ENCODE measurements at places on chromosomes 3 and 15.
A peak's percentile ranks its signal among the peaks of the same experiment; 100 is the strongest.

- DNase-seq: no peak
Observed at GRCh38 chr3:18245721-18246120, 179.4 kb downstream of the SATB1 start.

DNA sequence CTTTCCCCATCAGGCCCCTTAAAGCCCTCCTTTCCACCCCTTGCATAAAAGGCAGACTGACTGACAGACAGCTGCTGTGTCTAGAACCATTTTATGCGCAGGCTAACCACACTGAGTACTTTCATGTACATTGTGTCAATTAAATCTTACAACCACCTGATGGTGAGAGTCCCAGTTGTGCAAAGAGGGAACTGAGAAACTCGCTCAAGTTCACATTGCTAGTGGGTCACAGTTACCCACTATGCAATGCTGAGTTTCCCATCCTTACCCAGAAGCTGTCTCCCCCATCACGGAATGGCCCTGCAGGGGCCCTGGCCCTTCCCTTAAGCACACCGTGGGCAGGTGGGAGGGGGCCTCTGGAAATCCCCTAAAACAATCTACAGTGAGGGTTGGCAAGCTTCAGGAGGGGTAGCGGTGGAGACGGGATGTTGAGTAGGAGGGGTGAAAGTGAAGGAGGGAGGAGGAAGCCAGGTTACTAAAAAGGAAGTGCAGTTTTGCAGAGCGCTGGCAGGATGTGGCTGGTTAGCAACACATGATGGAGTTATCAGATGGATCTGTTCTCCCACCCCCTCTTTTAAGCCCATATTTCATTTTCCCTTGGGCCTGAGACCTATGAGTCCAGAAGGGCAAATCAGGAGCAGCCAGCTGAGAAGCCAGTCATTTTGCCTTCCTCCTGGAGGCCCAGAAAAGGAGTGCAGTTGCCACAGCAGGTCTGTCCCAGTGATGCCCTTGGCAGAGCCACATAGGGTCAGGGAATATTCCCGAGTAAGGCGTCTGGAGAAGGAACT lies 30.0 kb downstream of the STARD5 start:
- peak; percentile 80 for DNase-seq

- no peak for DNase-seq
Observed at GRCh38 chr15:26572602-26573350, 200.1 kb downstream of the GABRB3 start.

- no peak for DNase-seq
Observed at GRCh38 chr3:12303993-12304392, 15.1 kb downstream of the PPARG start.

- no peak for DNase-seq
Observed at GRCh38 chr15:44010089-44010488, 183.3 kb downstream of the WDR76 start.

- no peak for DNase-seq
Observed at GRCh38 chr3:14138109-14138877, 13.4 kb downstream of the TMEM43 start.

DNA sequence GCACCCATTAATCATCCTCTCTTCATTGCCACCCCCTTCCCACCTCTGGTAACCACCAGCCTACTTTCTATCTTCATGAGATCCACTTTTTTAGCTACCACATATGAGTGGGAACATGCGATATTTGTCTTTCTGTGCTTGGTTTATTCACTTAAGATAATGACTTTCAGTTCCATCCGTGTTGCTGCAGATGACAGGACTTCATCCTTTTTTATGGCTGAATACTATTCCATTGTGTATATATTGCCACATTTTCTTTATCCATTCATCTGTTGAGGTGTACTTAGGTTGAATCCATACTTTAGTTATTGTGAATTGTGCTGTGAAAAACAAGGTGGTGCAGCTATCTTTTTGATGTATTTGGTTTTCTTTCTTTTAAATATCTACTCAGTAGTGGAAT lies 53.3 kb upstream of the NR2C2 start:
- no peak for DNase-seq

- DNase-seq: no peak
Observed at GRCh38 chr3:114034787-114035545, 21.4 kb downstream of the CCDC191 start.

DNA sequence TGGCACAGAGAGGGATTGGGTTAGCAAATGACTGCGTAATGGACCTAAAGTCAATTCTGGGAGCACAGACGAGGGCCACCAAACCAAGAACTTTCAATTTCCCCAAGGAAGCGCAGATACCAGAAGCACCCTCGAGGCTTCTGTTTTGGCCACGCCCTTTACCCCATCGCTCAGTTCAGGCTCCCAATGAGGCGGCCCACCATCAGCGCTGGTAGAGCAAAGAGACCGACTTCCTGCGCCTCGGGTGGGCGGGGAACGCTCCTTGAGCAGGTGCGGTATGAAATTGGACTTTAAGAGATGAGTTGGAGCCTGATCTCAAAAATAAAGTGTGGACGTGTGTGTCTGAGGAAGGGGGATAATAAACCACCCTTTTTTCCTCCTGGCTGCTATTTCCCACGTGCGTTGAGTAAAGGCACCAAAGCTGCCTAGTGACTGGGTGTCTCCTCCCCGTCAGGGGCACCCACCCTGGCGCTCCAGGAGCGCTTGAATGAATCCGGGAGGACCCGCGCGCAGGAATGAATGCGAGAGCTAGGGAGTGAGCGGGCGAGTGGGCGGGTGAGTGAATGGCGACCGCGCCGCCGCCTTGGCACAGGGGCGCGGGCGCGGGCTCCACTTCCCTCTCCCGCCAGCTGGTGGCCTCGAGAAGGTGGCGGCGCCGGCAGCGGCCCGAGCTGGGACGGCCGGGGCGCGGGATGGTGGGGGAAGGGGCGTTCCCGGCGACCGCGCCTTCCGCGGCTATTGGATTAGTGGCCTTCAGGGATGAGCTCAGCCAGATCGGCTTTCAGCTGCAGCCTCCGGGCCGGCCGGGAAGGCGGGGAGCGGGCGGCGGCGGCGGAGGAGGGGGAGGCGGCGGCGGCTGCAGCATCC lies at the start of gene SPSB4:
TSS of gene SPSB4 (plus strand) at position 772 of the 867 bp plus-strand sequence. CDS start 14,758 bp downstream, outside the sequence.
- no peak for DNase-seq

- DNase-seq: no peak
Observed at GRCh38 chr3:123424999-123425712, 23.7 kb downstream of the ADCY5 start.

DNA sequence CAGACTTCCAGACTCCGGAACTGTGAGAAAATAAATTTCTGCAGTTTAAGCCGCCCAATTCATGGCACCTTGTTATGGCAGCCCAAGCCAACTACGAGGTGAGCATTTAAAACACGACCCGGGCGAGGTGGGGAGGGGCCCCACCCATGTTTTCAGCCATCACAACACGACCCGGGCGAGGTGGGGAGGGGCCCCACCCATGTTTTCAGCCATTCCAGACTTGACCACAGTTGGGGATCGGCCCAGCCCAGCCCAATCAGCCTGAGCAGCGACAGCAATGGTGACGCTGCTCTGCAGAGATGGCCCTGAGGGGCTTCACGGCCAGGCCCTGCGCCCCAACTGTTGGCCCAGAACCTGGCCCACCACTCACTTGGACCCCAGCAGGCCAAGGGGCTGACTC lies 93.1 kb downstream of the ATP10A start:
- no peak for DNase-seq

DNA sequence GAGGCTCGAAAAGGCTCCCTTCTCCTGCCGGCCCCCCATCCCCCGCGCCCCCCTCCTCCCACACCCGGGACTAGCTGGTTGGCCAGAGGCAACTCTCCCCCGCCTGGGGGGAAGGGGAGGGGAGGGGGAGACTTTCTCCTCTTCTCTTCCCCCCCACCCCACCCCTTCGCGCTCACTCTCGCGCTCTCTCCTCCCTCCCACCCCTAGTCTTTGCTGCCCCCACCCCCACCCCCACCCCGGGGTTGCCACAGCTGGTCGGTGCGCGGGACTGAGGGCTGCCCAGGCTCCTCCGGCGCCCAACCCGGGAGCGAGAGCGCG lies 710 bp downstream of the MECOM start:
- DNase-seq: no peak

DNA sequence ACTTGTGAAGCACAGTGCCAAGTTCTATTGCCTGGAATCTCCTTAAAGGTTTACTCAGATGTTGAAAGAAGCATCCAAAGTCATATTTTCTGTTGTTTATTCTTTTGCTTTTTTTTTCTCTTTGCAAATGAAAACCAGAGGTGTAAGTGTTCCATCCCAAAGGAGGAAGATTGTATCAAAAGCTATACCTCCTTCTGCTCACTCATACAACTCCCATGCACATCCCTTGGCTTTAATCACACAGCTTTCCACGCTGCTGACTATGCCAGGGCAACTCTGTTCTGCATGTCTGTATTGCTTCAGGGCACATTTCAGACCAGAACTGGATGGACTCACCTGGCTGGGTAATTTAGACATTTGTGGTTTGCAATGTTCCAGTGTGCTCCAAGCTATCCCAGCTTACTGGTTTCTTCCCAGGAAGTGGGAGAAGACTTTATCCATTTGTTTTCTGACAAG lies 399.6 kb upstream of the TBL1XR1 start:
- DNase-seq: no peak

- no peak for DNase-seq
Observed at GRCh38 chr3:62125380-62125779, 248.0 kb downstream of the FEZF2 start.

DNA sequence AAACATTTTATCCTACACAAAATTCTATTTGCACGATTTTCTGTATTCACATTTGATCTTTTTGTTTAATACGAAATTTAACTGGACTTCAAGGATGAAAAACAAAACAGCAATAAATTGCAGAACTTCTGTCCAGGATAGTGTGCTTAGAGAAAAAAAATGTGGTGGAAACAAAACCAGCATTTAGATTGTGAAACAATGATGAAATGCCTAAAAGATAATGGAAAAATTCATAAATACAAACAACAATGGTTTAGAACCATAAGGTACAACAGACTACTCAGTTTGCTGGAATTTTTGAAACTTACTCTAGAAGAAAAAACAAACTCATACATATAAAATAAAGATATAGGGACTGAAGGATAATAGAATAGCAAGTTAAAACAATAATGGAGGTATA lies 234.0 kb downstream of the BCHE start:
- no peak for DNase-seq

DNA sequence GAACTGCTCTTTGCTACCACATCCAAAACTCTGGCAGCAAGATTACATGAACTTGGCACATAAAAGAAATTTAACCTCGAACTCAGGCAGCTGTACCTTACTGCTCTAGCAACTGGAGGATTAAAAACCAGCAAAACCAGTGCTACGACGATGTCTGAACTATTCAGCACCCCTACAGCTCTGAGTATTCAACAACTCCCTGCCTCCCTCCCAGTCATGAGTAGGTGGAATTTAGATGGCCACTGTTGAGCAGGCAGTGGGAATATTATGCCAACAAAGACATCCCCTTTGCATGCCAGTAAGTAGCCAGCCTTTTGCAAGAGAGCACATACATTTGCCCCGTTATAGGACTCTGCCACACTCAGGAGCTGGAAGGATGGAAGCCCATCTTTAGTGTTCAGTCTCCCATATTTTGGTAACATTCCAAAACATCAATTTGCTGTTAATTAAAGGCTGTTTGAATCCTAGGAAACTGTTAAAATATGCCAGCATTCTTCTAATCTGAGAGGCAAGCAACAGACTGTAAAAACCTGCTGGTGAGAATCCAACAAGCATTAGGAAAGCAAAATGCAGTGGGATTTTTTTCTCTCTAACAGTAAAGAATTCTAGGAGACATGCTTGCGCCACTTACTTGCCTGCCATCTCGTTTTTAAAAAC lies 85.4 kb downstream of the ZNF385D start:
- DNase-seq: no peak

GRCh38 chr15:40768521-40769273 lies 1.1 kb upstream of the C15orf62 start:
- no peak for DNase-seq

DNA sequence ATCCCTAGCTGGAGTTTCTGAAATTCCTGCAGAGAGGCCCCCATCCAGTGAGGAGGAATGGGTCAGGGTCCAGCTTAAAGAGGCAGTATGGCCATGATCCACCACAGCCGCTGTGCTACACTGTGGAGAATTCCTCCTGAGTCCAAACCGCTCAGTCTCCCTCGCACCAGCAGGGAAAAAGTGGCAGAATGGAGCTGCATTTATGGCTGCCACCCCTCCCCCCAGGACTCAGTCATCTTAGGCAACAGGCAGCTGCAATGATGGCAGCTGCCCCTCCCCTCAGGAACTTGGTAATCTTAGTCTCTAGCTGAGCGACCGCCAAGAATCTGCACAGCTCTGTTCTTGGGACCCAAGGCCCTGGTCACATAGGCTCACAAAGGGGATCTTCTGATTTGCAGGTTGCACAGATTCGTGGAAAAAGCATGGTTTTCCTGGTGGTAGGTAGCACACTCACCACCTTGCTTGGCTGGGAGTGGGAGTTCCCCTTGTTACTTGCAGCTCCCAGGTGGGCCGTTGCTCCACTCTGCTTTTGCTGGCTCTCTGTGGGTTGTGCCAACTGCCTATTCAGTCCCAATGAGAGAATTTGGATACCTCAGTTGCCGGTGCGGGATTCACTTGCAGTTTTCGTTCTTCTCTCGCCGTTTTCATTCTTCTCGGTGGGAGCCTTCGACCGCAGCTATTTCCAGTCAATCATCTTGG lies 204.1 kb downstream of the STXBP5L start:
- DNase-seq: no peak

DNA sequence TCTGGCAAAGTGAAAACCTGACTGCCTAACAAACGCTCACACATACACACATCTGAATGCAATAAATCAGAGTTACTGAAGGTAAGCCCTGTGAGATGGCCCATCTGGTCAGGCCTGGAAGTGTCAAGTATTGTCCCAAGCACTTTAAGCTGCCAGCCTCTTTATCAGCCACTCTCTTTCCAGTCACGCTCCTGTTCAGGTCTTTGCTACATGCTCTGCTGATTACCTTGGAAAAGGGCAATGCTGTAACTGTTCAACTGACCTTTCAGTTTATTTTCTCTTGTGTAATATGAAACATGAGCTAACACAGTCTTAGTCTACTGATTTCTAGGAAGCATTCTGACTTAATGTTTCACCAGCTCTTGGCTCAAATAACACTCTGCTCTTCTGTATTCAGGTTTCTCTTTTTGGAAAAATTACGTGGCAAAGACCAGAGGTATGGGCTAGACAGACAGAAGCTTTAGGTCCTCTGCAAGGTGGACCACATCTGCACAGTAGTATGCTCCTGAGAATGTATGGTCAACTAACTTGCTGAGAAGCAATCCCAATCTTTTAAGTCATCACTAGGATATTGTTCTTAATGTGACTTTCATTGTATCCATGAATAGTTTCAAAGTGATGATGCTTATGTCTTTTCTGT lies 44.5 kb downstream of the GBE1 start:
- DNase-seq: no peak

DNA sequence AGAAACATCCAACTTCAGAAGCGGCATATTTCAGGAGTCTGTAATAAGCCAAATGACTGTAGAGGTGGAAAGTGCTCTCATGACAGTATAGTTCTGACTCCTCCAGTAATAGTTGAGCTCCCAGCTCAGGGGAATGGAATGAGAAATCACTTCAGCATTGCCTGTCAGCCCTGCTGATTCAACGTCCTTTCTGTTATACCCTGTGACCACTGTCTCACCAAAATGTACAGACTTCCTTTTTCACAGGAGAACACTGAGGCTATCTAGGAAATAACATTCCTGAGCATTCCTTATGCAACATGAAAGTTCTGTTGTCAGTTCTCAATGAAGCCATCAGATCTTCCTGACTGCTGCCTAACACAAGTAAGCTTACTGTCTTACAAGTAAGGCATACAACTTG lies 284.5 kb upstream of the MME start:
- no peak for DNase-seq

Measured in activated CD4-positive, alpha-beta memory T cell treated with anti-CD3 and anti-CD28 coated beads, Interleukin-2, amount 10 ng/mL, durations not matched to agents 7 days and 5 days (primary cell).